Activated naive CD4-positive, alpha-beta T cell treated with anti-CD3 and anti-CD28 coated beads, Interleukin-2, amount 50 U/mL, for 72 hours (primary cell): ENCODE measurements at places on chromosomes 11 and 22.

DNA sequence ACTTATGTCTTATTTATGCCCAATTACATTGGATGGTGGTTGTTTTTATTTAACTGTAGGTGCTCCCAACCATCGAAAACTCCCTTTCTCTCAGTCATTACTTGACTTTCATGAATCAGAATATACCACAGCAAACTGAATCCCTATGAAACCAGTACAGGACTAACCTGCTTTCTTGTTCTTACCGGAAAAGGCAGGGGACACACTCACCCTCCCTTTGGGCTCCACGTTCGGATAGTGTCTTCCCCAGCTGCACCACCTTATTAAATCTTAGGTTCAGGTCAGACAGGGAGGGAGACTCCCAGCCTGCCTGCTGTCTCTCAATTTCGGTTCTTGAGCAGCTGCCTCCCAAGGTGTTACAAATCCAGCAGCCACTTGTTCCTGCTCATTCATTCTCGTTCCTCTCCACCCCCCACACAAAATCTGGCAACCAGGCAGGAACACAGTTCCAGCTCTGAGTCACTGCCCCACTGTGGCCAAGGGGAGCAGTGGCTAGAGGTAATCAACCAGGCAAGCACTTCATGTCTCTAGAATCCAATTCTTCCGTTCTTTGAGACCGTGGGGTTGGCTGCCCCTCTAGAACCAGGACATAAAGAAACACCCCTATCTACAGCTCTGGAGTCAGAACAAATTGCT lies 133.0 kb downstream of the PLEKHA7 start:
- no peak for DNase-seq

DNA sequence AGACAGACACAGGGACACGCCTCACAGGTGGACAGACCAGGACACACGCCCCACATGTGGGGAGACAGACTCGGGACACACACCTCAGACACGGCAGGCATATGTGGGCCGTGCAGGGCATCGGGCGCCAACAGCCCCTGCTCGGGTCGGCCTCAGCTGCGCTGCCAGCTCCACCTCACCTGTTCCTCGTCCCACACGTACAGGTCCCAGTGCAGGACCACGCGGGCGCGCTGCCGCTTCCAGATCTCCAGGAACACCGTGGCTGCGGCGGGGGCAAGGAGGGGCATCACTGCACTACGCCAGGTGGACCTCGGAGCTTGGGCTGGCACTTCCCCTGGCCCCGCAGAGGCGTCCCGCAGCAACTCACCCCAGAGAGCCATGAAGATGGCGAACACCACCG lies 12.4 kb downstream of the ANO9 start:
- DNase-seq = peak; percentile 47

DNA sequence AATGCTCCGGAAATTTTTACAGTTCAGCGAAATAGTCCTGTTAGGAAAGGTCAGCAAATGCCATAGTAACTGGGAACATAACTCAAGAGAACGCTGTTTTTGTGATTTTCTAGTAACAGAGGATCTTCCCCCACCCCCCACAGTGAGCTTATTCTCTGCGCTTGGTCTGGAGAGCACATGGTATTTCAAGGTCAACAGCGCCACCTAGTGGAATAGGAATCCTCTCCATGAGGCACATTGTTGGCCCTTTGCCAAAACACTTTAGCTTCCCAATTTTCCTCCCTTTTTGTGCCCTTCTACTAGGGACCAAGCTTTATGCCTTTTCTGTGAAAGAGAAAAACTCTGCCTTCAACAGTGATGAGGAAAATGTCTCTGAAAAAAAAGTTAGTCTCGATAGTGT lies 13.2 kb upstream of the OR4C12 start:
- no peak for DNase-seq

GRCh38 chr22:48423481-48423911 lies 1404.2 kb downstream of the BRD1 start:
- DNase-seq = no peak

- DNase-seq = no peak
These were observed 60.5 kb downstream of the HIPK3 start for GRCh38 chr11:33317662-33318061.

DNA sequence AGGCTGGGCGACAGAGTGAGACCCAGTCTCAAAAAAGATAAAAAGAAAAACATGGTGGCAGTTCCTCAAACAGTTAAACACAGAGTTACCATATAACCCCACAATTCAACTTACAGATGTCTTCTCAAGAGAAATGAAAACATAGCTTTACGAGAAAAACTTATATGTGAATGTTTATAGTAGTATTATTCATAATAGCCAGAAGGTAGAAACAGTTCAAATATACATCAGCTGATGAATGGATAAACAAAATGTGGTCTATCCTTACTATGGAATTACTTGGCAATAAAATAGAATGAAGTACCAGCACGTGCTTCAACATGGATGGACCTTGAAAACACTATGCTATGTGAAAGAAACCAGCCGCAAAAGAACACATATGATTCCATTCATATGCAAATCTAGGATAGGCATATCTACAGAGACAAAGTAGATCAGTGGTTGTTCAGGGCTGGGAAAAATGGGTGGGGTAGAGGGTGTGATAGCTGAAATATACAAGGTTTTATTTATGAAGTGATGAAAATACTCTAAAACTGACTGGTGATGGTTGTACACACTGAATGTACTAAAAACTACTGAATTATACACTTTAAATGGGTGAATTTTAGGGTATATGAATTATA lies 12.4 kb downstream of the NF2 start:
- no peak for DNase-seq

DNA sequence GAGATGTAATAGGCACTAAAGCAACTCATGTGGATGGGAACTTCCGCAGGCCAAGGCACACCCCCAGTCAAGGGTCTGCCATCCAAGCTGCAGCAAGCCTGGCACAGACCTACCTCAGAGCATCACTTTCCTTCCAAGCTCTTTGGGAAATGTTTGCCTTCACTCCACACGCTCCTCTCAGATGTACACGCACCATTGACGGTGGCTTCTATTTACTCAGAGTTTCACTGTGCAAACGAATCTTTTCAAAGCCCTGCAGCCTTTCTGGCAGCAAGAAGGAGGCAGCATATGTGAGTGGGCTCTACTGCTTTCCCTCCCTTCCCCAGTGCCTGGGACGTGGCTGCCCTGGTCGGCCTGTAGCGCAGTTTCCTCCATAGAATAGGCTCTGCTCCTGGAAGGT lies 60.9 kb upstream of the USP47 start:
- no peak for DNase-seq

DNA sequence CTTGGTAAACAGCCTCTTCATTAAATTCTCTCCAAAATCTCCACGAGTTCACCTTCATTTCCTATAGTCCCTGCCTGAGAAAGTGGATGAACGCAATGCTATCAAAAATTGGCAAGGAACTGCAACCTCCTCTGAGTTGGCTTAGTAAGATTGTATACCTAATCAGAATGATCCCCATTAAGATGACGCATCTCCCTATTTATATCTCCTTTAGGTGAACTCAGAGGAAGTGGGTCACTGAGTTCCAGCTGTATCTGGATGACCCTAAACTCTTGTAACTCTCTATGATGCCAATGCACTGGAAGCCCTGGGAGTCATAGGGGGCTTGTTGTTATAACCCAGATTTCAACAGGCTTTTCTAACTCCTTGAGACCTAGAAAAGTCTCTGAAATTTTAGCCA lies 48.2 kb downstream of the OR10A6 start:
- DNase-seq = no peak

GRCh38 chr11:120066738-120067437 lies 71.0 kb downstream of the TRIM29 start:
- DNase-seq = no peak

GRCh38 chr22:31253949-31254348 lies 38.3 kb downstream of the PIK3IP1 start:
- DNase-seq = no peak

DNA sequence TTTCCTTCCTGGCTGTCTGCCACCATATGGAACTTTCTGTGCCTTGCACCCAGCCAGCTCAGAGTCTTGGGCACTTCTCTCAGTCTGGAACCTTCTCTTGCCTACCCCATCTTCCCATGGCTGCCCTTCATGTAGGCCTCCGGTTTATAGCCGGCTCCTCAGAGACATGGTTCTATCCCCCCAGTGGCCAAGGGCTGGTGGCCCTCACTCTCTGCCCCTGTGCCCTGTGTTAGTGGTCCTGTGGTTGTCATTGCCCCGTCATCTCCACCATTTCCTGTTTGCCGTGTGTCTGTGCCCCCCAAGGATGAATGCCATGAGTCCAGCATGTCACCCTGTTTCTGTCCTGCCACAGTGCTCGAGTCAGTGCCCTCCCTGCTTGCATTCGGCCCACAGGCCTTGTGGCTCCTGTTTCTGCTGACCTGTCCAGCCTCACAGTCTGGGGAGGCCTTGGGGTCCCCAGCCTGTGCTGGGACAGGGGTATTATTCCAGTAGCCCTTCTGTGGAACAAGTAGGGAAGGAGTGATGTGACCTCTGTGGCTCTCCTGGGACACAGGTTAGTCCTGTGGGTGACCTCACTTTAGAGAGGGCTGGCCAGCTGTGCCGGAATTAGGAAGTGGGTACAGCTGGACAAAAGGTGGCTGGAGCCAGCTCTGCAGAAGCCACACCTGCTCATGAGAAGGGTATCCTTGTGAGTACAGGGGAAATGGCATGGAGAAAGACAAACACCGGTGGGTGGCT lies 30.7 kb downstream of the ST3GAL4 start:
- DNase-seq = no peak

- no peak for DNase-seq
These were observed 98.8 kb downstream of the PRR5L start for GRCh38 chr11:36394926-36395325.

DNA sequence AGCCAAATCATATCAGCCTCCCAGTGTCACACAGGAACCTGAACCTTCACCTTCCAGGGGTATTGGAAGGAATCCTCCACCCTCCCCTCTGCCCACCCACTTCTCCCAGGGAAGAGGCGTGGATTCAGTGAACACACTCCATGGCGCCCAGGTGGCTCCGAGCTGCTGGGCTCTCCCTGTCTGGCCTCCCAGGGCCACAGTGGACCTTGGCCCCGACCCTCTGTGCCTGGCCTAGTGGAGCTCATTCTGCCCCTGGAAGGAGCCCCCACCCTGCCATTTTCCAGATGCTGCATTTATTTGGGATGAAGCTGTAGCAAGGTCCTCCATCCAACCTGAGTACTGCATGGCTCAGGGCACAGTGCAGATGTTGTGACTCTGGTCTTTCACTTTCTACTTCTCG lies 1340.1 kb downstream of the TBC1D22A start:
- DNase-seq = no peak

GRCh38 chr11:117671370-117671769 lies 125.6 kb downstream of the DSCAML1 start:
- DNase-seq = no peak

DNA sequence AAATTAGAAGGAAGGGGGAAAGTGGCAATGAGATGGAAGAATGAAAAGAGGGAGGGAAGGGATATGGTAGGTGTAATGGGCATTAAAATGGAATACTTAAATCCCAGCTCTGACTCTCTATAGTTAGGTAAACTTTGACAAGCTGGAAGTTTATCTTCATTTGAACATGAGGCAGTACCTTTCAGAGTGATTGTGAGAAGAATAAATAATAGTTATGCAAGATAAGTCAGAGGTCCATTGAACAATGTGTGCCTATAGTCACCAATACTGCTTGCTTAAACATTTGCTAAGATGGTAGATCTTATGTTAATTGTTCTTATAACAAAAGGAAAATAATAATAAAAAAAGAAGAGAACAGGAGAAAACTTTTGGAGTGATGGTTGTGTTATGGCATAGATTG lies 545.8 kb upstream of the CCDC90B start:
- DNase-seq = no peak

DNA sequence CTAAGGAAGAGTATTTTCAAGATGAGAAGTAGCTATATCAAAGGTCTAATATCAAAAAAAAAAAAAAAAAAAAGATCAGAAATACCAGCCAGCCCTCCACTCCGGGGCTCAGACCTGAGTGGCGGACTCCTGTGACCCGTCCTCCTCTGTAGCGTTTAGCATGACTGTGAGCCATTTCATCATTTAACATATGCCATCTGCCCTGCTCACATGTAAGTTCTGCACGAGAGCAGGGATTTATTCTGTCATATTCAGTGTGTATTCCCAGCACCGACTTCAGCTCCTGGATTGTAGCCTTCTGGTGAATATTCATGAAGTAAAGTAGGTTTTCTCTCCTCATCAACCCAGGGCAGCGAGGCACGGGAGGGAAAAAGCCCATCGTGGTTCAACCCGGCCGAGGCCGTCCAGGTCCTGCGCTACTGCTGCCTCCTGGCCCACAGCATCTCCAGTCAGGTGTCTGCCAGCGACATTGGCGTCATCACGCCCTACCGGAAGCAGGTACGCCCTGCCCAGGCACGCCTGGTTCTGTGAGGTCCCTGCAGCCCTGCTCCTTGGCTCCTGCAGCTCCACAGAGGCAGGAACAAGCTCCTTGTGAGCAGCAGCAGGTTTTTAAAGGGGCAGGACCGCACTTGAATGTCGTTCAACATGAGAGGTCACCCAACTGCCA lies 12.7 kb upstream of the PANX2 start:
- no peak for DNase-seq

DNA sequence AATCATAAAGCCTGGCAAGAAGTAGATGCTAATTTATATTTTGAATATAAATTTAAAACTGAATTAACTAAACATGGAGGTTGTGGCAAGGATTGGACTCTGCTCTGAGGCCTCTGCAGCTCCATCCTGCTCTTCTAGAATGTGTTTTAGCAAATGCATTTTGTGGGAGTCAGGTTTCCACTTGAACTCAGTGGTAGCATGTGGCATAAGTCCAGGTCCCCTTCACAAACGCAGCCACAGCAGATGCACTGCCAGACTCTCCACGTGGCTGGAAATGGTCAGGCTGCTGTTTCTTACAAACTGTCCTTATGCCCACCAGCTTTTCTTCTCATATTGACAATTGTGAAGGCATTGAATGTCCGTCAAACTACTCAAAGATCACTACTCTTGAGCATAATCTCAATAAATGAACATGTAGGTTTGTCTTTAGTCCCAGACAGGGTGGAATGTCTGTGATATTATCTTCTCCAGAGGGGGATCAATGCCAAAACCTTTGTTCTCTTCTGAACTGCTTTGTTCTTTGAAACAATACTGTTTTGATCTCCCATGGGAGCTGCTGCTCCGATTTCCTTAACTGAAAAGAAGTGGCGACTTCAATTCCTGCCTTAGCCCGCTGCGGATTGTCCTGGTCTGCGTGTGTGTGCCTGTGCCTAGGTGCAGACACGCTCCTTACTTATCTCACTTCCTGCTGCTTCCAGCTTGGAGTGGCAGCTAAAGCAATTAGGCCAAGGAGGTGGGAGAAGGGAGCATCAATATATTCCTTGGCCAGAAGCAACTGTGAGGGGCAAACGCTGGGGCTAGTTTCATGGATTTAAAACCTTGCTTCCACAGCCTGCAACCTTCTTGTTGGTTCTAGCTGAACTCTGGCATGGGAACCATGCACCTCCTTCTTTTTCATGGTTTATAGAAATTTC lies 24.2 kb downstream of the EIF4G2 start:
- DNase-seq = no peak

DNA sequence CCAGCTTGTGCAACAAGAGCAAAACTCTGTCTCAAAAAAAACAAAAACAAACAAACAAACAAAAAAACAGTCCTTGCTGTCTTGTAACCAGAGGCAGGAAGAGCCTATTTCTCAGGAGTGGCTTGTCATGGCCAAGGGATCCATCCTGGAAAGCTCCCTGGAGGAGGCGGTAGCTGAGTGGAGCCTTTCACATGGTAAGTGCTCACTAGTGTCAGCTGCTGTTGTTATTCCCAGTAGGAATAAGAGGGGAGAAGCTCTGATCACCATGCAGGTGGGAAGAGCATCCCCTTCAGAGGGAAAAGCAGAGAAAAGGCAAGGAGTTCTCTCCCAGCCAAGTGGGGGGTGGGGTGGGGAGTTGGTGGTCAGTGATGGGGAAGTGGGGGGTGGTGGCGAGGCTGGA lies 54.6 kb upstream of the WNT7B start:
- peak; percentile 4 for DNase-seq
